Hepatic stellate cell (primary cell): ENCODE measurements at places on chromosomes 5 and 9.

GRCh38 chr9:130433168-130433946 lies 11.4 kb upstream of the ASS1 start:
- peak; percentile 68 for DNase-seq

DNA sequence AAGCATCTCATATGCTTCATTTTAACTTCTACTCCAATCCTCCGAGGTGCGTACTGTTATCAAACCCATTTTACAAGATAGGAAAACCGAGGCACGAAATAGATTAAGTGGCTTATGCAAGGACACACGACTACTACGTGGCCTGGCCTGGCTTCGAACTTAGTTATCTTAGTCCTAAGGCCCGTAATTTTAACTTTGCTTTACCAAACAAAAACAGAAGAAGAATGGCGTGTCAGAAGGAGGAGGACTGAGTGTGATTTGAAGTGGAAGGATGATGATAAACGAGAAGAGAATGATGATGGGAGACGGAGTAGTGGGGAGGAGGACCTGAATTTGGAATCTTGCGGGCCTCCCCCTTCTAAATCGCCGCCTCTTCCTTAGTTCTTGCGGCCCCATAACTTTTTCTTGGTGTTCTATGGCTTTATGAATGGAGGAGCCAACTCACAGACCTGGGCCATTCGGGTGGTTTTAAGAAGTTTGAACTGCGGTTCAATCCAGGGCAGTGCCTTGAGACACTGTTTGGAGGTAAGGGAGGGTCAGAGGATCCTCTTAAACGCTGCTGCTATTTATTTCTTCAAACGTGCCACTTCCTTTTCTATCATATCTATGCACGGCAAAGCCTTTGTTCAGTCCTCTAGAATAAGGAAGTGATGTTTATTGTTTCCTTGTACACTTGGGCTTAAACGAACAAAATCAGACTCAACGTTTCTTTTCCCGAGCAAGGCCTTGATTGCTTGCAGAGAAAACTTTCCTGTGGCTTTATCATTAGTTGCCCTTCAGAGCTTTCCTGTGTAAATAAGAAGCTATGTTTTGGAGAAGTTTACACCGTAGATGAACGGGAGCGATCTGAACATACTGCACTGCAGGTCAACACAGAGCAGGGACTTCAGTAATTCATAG lies 795 bp downstream of the CNOT8 start:
- no peak for DNase-seq

DNA sequence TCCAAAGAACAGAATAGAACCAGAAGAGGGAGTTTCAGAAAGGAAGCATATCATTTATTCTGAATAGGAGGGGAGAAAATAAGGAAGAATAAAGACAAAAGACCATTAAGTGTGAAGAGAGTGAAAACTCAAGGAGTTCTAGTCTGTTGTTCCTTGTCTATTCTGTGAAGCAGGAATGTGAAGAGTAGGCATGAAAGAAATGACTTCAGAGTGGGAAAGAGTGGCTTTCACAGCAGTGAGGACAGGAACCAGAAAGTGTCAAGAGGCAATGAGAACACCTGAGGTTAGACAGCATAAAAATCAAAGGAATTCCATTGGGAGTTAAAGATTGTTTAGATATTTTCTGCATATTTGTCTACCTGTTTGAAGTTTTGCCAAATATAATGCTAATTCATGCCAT lies 768.8 kb upstream of the GRAMD2B start:
- no peak for DNase-seq

GRCh38 chr5:88825584-88826315 lies 57.2 kb downstream of the MEF2C start:
- DNase-seq: no peak

DNA sequence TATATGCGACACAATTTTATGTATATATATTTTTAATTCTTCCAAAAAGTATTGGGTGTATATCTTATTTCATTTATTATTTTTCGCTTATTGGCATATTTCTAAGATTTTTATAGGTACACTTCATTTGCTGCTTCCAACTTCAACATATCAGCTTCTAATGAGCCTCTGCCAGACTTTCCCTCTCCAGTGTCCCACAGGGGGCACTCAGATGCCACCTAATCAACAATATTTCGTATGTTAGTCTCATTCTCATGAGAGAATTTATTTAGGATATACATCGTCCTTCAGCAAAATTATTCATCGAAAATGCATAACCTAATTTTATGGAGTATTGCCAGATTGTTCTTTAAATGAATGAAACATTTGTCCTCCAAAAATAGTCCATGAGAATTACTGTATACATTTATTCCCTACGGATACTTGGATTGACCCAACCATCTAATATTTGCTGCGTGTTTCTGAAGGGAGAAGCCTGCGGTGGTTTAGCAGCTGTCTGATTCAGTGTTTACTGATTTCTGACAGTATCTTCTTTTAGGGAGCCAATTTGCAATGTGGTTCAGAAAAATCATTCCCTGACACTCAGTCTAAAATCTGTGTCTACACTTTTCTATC lies 100.6 kb upstream of the SELENOP start:
- peak; percentile 58 for DNase-seq

DNA sequence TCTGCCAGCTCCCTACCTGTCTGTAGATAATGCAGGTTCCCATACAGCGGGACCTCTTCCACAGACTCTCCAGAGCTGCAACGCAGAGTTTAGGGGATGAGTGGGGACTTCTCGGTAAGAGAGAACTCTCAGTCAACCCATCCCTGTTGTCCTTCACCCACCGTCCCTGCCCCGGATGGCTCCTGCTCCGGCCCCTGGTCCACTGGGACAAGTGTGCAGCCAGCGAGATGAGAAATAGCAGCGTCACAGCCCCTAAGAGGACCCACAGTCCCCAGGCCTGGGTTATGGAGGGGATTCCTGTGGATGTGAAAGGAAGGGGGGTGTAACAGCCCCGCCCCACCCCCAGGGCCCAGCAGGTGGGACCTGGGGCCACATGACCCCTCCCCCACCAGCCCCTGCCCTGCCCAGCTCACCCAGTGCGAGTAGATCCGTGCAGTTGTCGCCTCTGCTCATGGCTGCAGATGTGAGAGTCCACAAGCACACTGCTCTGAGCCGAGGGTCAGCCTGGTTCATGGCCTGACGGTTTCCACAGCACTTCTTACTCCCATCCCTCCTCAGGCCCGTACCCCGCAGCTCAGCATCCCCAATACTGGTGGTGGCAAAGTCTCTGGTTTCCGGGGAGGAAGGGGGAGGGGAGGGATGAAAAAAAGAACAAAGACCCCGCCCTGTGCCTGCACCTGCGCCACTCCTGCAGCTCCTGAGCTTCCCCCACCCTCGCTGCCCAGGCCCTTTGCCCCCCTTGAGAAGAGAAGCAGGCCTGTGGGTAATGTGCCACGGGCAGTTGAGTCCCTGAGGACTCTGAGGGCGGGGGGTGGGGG lies at the start of gene SIT1:
Gene SIT1, minus strand, starts transcription at position 591 of the 818 bp plus-strand sequence. Its CDS starts 78 bp downstream, at position 513.
- no peak for DNase-seq

DNA sequence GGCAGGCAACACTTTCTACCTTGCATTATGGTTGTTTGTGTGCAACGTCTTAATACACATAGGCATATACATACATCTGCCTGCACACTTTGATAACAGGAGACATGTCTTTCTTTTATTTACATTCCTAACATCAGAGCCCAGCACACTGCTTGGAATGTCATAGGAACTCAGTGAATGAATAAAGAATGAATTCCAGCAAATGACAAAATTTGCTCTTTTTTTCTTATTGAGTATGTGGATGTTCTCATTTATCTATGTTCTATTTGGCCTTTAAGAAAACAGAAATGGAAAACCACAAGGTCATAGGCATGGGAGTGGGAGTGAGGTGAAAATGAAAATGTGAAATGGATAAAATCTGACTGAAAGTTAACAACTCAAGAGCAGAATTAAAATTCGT lies 36.3 kb upstream of the PALM2AKAP2 start:
- no peak for DNase-seq

DNA sequence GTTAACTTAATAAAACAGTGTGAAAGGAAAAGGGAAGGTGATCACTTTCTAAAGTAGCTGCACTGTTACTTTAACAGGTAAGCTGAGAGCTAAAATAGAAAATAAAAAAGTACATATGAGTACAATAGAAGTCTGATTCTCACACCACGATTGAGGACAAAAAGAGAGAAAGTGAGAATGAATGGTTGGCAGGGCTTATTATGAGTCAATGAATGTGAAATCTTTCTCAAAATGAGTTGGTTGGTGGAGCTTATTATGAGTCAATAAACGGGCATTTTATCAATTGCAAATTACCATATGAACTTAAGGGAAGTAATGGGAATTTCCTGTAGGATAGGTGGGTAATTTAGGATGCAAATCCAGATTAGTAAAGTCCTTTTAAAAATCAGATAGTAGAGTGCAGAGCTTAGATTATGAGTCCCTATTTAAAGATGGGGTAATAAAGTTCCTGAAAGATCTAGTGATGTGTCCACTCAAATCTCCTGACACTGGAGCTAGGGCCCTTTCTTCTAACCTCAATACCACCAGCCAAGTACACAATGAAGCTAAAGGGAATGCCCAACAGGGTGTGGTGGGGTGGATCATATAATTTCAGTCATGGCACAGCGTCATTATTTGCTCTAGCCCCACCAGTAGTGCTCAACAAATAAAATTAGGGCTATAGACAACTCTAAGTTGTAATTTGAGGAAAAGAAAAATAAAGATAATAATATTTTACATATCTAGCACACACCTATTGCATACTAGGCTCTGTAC lies 21.1 kb upstream of the TLR4 start:
- no peak for DNase-seq

- no peak for DNase-seq
These were observed 417.3 kb downstream of the TLE4 start for GRCh38 chr9:79989079-79989478.

GRCh38 chr9:100670719-100671118 lies 92.8 kb downstream of the CAVIN4 start:
- DNase-seq: no peak

GRCh38 chr9:109799141-109799540 lies 19.1 kb downstream of the PALM2AKAP2 start:
- no peak for DNase-seq

- no peak for DNase-seq
These were observed 137.1 kb upstream of the PPP1R26 start for GRCh38 chr9:135342206-135343130.

DNA sequence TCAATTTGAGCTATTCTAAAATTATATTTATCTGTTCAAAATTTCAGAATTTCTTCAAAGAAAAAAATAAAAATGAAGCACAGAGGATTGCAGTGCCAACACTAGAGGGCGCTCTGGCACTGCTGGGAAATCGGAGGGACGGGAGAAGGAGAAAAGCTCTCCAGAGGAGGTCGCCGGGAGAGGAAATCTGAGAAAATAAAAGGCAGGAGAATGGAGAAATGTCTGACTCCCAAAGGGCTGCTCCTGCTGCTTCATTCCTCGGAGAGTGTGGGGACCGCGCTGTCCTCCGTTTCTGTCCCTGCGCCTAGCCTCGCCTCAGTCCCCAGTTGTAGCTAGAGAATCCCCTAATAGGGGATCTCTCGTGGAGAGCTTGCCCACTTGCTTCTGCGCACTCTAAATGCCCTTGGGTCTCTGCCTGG lies 40.0 kb upstream of the ARSB start:
- peak; percentile 43 for DNase-seq

DNA sequence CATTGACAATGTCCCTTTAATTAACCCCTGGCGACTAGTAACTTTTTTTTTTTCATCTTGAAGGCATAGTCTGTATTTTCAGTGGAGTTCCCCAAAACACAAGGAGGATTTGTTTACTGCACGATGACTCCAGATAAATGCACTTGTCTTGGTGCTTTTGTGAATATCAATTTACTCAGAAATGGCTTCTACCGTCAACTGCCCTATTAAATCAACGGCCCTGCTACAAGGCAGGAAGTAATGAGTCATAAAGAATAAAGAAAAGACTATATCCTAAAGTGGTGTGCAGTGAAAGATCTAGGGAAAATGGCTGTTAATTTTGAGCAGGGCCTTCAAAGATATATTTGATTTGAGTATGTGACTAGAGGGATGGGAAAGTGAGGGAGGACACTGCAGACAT lies 388.3 kb upstream of the CHD1 start:
- DNase-seq: no peak

DNA sequence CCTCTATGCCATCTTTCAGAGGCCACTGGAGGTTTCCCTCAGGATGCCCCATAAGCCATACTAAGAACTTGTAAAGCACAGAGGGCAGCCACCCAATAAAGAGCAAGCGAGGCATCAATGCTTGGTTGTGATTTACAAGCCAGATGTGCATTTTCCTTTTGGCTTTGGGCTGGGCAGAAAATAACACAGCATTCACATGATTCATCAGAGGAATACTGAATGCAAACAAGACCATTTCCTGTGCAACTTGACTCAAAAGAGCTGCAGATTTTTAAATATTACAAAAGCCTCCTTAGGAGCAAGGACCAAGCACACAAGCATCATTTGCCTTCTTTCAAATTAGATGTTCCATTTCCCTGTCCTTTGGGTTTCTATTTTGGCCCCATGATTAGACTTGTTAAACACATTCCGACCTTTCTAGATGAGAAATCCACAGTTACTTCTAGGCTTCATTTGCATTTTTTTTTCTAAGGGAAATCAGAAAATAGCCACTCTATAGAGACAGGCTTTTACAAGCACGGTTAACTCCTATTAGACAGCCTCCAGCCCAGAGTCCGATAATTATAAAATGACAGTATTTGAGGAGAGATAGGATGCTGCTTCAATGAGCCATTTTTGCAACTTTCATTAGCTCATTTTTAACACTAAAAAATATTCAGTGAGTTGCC lies 207.8 kb downstream of the SEMA5A start:
- peak; percentile 27 for DNase-seq

DNA sequence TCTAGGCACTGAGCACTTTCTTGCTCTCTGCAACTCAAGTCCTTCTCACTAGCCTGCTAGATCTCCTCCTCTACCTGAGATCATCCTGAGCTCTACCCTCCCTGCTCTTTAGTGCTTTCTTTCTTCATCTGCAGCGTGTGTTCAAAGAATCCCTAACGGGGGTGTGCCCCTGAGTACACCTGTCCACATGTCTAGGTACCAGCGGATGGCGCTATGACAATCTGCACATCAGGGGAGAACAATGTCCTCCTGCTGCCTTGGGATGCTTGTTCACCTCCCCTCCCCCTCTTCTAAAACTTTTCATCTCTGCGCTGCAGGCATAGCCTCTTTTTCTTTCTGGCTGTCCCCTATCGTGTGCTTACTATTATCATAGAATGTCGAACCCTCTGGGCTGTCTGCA lies 42.7 kb downstream of the PTPN3 start:
- no peak for DNase-seq
